ENCODE measurements at places on chromosomes 12 and 14.

GRCh38 chr14:38206689-38207376, 871 bp upstream of the SSTR1 start:
- DNase-seq, result no peak

- no peak for DNase-seq
These were observed 105.5 kb downstream of the GXYLT1 start for GRCh38 chr12:42039176-42039575.

DNA sequence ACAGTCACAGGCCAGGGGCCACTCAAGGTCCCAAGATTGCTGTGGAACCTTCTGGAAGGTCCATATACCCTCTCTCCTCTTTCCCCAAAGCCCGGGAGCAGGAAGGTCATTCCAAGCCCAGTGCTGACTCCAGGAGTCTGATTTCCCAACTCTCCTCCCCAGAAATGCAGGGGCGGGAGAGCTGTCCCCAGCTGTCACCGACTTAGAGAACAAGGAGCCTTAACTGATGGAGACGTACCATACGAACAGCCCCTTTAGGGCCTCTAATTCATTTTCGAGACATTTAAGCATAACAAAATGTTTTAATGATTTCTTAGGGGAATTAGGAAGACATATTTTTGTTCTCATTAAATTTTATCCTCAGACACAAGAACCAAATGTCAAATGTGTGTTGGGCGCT, 99.2 kb downstream of the PHETA1 start:
- no peak for DNase-seq

DNA sequence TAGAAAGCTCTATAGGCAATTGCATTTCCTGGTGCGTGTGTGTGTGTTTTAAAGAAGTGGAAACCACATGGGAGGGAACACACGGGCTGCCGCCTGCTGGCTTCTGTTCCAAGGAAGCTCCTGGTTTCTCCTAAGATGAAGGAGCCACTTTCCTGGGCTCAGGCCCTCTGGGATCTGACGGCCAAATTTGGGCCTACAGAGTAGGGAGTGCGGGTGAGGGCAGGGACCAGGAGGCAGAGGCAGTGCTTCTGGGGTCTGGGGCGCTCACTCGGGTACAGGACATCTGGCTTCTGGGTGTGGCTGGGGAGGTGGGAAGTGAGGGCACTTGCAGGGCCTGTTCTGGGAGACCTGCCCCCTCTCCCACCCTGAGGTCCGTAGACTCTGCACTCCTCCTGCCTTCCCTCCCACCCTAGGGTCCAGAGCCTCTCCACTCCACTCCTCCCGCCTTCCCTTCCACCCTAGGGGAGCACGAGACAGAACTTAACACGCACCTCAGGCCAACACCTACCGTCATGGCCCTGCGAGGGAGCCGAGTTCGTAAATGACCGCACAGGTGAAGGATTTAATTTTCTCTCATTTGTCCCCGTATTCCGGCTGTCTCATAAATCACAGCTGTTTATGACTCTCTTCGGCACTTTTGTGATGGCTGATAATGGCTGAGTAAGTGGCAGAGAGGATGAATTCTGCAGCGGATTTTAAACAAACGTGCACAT, 127.7 kb downstream of the KIF26A start:
- no peak for DNase-seq

- DNase-seq, result no peak
These were observed 1.8 kb upstream of the CKAP4 start for GRCh38 chr12:106249411-106250135.

GRCh38 chr14:56295743-56296142, 177.5 kb downstream of the PELI2 start:
- no peak for DNase-seq

GRCh38 chr12:6914246-6914946, at the start of gene ENO2:
Gene ENO2, plus strand, starts transcription at chr12:6914580. Its CDS starts 1,253 bp downstream, at chr12:6915833.
- peak; percentile 44 for DNase-seq

- no peak for DNase-seq
These were observed 397.8 kb downstream of the SEC23A start for GRCh38 chr14:38705220-38705619.

DNA sequence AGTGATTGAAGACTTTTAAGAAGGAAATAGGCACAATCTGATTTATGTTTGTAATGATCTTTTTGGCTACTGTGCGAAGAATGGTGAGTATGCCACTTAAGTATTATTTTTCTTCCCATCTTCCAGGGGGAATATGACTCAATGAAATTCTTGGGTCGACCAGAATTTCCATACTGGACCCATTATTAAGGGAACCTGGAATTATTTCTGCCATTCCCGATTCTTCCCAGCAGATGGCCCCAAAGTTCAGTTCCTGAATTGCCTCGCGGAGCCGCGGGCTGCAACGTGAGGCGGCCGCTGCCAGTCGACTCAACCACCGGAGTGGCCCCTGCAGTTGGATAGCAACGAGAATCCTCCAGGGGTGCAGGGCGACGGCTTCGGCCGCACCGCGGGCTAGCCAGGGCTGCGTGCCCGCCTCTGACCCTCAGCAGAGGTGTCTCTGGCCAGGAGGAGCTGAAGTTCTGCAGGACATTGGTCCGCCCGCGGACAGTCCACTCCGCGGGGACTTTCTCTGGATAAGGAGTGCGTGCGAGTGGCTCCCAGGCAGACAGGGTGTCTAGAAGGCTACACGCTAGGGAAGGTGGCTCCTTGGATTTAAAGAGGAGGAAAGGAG, 628 bp upstream of the TSHR start:
- peak; percentile 48 for DNase-seq

DNA sequence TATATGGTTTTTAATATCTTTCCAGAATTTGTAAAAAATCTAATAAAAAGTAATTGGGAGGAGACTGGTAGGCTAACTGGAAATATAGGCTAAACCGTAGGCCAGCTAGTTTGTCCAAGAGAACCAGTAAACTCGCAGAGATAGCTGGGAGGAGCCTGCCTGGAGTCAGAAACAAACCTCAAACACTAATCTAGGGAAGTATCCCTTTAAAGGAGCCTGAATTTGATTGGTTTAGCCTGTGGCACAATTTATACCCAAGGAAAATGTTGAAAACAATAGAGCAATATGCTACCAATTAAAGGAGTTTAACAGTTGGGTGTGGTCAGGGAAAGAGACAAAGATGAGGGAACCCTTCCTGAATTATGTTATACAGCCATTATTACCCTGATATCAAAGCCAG, 109.6 kb downstream of the EML5 start:
- no peak for DNase-seq

DNA sequence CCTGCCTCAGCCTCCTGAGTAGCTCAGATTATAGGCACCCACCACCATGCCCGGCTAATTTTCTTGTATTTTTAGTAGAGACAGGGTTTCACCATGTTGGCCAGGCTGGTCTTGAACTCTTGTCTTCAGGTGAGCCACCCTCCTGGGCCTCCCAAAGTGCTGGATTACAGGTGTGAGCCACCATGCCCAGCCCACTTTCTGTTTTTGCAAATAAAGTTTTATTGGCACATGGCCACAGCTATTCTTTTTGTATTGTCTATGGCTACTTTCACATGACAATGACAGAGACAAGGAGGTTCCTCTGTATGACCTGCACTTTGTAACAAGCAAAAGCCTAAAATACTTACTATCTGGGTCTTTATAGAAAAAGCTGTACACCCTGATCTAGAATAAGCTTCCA, 19.7 kb upstream of the DIABLO start:
- DNase-seq, result no peak

DNA sequence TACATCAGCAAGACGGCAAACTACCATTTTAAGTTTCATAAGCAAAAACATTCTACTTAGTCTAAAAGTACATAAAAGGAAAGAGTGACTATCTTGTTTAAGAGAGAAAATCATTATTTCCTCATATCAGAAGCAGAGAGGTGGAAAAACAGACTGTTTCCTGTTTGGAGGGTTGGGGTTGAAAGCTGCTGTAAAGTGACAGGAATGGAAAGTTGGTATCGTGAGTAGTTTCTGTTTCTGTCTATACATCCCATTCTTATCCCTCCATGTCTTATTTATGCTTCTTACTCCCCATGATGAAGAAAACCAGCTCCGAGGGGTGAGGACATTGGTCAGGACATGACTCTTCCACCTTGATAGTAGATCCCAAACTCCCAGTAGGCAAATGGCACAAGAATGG, 216.5 kb downstream of the EGLN3 start:
- no peak for DNase-seq

GRCh38 chr12:116434155-116435011, 124.8 kb upstream of the MAP1LC3B2 start:
- DNase-seq, result no peak

DNA sequence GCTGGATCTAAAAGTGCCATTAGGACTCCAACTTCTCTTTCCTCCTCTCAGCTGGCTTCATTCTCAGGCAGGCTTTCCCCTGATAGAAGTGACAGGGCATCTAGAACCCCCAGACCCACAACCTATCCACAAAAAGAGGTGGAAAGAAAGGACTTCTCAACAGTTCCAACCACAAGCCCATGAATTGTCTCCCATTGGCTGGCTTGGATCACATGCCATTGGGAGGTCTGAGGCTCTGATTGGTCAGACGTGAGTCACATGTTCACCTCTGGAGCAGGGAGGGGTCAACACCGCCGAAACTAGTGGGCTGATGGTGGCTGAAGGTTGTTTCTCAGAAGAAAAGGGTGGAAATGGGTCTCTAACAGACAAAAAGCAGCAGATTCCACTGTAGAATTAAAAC, 47.2 kb downstream of the DRAM1 start:
- DNase-seq, result no peak

DNA sequence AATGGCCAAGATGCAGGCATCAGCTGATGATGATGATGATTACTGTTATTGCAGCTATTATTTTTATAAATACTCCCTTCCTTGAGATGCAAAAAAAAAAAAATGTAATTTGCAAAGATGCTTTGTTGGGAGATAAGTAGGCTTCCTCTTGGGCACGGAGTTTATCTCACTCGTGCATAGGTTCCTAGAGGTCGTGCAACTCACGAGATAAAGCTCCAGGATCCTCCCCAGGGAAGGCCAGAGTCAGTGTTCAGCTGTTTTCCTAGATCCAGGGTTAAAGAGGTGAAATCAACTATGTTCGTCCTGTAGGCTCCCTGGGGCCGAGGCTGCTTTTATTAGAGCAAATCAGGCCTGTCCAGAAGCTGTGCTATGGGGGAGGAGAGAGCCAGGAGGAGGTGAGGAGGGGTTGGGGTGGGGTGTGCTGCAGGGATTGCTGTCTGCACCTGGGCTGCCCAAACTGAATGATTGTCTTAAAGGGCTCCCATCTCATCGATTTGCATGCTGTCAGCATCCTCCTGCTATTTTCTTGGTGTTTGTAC, 270.3 kb downstream of the NRXN3 start:
- no peak for DNase-seq

DNA sequence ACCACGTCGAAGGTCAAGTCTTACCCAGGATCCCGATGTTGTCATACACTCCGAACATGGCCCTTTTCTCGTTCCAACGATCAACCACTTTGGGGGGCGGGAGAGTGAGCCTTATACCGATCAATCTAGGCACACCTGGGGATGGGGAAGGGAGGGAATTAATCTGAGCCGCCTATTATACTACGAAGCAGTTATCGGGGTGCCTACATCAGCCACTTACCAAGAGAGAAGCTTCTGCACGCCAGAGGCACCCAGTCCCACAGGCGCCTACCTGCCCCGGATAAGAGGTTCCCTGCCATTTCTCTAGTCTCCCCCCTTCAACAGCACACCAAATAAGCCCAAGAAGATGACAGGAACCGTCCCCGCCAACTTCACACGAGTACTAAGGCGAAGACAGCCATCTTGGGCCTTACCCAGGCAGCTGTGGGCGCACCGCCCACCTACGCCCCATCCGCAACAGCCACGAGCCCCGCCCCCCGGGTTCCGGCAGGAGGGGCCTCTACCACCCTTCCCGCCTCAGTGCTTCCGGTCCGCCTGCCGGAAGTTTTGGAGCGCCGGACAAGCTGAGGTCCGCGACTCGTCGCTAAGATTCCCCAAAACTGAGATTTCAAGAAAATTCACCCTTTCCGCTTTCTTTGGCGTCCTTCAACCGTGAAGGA, at the start of gene MRPL51:
Gene MRPL51 (minus strand): TSS at position 425 of the 659 bp plus-strand sequence. CDS start 126 bp downstream, at position 299.
- peak; percentile 95 for DNase-seq

GRCh38 chr12:109737631-109738030, 24.0 kb downstream of the FAM222A start:
- no peak for DNase-seq

DNA sequence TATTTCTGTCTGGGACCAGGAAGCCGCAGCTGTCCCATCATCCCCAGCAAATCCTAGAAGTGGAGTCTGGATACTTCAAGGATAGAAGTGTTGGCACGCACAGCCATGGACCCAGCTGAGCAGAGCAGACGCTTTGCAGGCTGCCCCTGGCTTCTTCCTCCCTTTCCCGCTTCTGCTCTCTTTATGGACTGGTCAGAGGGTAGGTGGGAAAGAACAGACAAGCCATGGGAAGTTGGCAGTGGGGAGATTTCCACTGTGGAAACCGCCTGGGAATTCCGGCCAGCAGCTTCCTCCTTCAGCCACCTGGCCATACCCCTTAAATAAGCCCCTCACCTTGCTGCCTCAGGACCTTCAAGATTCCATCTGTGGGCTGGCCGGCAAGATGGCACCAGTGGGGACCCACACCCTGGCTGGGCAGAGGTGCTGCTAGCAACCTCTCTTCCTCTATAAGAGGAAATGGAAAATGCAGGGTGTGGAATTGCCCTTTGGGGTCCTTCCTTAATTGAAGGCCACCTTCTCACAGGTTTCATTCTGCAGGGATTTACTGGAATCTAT, 20.6 kb downstream of the OTUB2 start:
- no peak for DNase-seq
